ENCODE measurements at places on chromosomes 6 and 20.

DNA sequence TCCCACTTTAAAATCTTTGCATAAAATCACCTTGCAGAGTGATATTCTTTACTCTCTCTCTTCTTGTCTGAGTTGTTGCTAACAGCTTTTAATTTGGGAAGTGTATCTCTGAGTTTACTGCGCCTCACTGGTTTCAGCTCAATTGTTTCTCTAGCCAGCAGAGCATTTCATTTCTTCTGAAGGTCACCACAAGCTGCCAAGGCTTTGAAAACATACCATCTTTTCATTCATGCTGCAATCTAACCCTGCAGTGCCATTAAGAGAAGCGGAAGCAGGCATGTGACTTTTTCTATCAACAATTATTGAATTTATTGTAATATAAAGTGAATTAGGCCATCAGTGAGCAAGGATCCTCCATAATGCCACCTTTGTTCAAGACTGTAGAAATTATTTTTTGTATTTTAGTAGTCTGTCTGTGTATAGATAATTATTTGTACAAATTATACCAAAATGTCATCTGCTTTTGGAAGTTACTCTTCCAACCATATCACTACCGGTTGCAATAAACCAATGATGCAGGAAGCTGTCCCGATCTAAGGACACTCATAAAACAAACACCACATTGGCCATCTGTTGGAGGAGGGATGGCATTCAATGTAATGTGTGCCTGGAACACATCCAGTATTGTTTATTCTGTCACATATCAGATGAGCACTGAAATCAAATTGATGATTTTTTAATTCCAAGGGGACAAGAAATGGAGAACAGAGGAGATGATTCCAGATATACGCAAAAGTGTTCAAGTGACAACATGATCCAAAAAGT lies 26.8 kb downstream of the HS3ST5 start:
- no peak for DNase-seq

GRCh38 chr20:23165964-23166363 lies 79.8 kb upstream of the CD93 start:
- DNase-seq = no peak

GRCh38 chr6:37139230-37139962 lies 30.6 kb upstream of the PIM1 start:
- no peak for DNase-seq

DNA sequence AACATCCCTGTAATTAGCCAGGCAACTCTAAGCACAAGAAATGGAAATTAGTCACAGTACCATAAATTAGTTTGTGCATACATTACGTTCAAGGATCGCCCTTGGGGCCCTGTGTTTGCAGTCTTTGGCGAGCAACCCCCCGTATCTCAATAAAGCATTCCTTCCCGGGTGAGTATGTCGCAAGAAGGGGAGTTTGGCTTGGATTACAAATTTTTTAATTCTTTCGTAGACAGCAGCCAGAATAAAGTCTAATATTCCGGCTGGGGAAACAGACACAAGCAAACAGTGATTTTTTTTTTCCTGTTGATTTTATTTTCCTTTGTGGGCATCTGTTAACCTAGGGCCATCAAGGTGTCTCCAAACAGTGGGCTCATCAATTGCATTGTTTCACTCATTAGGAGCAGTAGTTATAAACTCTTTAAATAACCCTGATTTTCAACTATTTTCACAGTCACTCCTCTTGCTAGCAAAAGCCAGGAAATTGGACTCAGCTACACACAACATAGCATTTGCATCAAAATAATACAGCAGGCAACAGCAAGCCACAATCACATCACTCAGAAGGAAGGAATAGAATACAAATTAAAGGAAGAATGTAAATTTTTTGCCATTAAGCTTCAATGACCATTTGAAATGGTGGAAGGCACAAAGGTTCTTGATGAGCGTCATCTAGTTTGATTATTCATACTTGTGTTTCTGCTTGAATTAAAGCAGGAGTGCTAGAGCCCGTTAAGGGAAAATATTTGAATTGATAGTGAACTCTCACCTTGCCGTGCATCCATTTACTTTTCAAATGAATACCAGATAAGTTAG lies 85.3 kb downstream of the LINC00237 start:
- DNase-seq = no peak

DNA sequence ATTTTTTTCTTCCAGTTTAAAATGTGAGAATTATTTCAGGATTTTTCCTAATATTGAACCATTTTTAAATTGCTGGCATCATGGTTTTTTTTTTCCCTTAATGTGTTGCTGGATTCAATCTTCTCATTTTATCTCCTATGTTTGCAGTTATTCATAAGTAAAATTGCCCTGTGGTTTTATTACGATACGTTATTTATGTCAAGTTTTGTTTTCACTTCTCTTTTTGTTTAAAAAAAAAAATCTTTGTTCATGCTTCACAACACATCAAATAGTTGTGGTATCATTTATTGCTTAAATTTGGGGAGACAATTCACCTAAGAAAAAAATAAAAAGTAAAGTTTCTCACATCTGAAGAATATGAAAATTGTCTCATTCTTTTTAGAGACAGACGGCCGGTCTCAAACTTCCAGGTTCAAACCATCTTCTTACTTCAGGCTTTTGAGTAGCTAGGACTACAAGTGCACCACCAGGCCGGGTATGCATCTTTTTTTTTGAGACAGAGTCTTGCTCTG lies 239.3 kb upstream of the ID4 start:
- DNase-seq = no peak

DNA sequence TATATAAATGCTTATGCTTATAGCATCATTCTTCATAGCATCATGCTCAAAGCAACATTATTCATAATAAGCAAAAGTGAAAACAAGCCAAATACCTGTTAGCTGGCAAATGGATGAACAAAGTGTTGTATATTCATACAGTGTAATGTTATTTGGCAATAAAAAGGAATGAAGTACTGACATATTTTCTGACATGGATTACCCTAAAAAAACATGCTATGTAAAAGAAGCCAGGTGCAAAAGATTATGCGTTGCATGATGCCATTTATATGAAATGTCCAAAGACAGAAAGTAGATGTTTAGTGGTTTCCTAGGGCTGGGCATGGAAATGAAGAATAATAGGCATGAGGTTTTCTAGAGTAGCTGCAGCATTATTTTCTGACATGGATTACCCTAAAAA lies 77.1 kb downstream of the GFRA4 start:
- no peak for DNase-seq

GRCh38 chr6:119145111-119145510 lies 66.6 kb upstream of the FAM184A start:
- DNase-seq = no peak

DNA sequence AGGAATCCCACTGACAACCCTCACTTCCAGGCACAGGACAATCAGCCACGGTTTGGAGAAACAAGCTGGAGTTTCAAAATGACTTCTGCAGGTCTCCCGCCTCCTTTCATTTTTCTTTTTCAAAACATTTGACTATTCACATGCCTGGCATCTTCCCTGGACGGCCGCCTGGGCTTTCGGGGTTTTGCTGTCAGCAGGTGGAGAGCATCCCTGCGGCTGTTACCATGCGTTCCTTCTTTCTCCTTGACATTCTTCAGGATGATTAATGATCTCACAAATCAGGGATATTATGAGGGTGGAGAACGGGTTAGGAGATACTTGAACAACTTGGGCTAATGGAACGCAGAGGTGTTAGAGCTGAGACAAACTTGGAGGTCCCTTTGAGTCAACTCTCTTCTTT lies 60.9 kb downstream of the RAMACL start:
- DNase-seq = no peak

GRCh38 chr6:75427329-75427728 lies 66.3 kb downstream of the FILIP1 start:
- no peak for DNase-seq

- no peak for DNase-seq
Observed at GRCh38 chr6:48713612-48714011, 602.6 kb upstream of the PTCHD4 start.

GRCh38 chr6:131331873-131332781 lies 196.9 kb downstream of the AKAP7 start:
- DNase-seq = no peak

DNA sequence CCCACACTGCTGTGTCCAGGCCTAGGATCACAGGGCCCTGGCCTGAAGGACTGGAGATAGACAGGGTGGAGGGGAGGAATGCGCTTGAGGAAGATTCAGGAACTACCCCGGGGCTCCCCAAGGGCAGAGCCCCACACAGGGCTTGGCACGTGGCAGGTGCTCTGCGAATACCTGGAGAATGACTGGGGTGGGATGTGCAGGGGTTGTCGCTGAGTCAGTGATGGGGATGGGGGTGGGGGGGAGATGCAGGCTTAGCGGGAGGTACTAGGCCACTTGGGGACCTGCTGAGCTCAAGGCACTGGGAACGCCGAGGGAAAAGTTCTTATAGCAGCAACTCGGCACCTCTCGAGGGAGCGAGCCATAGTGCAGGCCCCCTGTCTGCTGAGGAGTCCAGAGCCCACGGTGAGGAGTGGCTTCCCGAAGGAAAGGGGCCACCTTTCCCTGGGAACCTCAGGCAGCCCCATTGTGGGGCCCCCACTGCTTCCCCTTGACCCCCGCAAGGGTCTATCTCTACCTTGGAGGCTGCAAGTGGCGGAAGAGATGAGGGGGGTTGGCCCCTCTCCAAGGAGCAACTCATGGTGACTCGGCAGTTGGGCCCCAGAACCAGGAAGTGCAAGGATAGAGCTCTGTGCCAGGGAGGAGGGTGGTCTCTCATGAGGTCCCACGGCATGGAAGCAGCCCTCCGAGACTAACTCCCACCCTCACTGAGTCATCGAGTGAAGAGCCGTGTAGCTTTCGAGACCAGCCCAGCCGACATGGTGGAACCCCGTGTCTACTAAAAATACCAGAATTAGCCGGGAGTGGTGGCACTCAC lies 33.1 kb downstream of the SRC start:
- DNase-seq = peak; percentile 56
